Ascending aorta (tissue), 2 donors: ENCODE measurements at places on chromosomes 1 and 21. TPM values are rescaled to one million over a fixed set of nuclear protein-coding genes. Genes with fewer than 3 reads are reported as not detected.

PADI4 gene
- not detected for total RNA-seq

GJB4 gene
- not detected for total RNA-seq

KRTAP11-1 gene
- total RNA-seq = not detected

OLFML2B gene
- total RNA-seq = 79.7 TPM

HPCAL4 gene
- not detected for total RNA-seq

DFFA gene
- 11.8 TPM for total RNA-seq

SLC45A3 gene
- total RNA-seq = 3.4 TPM

FCMR gene
- 1.3 TPM for total RNA-seq

SPOCD1 gene
- total RNA-seq = 30.7 TPM
